H1 (cell line): ENCODE measurements at places on chromosomes 3 and 15.

GRCh38 chr3:22777834-22778233 lies 425.3 kb upstream of the UBE2E2 start:
- DNase-seq: no peak

DNA sequence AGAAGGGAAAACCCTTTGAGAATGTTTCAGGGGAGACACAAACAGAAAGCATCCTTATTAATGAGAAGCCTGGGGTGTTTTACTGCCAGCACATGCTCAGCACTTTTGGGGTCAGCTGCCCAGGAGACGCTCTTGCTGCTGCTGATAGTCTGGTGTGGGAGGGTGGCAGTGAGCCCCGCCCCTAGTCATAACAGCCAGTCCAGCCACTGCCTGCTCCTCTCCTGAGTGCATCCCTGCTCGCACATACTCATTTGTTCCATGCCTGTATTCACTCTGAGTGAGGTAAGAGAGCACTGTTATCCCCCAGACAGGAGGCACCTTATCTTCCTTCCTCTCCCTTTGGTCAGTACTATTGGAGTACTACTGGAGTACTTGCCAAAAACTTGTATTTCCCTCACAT lies 101.3 kb downstream of the ETFA start:
- no peak for DNase-seq

DNA sequence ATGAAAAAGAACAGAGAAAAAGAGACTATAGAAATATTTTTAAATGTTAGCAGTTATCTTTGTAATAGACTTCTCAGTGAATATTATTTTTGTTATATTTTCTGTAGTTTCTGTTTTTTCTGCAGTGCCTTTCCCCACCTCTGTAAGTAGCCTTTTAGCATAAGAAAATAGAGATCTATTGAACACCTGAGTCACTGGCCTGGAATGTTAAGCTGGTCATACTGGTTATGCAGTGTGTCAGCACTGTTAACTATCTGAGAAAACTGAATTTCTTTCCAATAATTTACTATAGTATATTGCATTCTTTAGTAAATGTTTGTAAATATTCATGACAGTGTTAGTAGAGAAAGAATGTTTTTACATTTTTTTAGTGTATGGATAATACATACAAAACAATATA lies 79.8 kb downstream of the NECTIN3 start:
- no peak for DNase-seq

GRCh38 chr15:60704717-60705116 lies 225.8 kb upstream of the ICE2 start:
- DNase-seq: no peak

DNA sequence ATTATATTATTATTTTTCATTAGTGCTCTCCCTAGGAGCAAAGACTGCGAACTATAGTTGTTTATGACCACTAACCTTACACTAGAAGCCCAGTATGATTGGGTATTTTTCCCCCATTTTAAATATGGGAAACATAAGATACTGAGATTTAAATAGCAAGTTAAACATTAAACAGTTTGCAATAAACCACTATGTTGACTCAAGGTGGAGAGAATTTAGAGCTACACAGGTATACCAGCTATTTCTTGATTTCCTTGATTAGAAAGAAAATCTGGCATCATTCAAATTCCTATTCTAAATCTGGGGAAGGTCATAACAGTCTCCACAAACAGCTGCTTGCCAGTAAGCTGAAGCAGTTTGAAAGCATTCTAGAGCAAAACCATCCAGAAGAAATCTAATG lies 863.8 kb upstream of the CFAP20DC start:
- DNase-seq: no peak

- DNase-seq: no peak
Measured at GRCh38 chr3:158330870-158331269, 221.0 kb downstream of the RSRC1 start.

GRCh38 chr3:38579551-38580449 lies 69.7 kb downstream of the SCN5A start:
- DNase-seq: no peak
